Esophagus muscularis mucosa (tissue), 4 donors: ENCODE measurements at places on chromosomes 2 and 18. TPM values are rescaled to one million over a fixed set of nuclear protein-coding genes. Genes with fewer than 3 reads are reported as not detected.

GRCh38 chr18:11271954-11272353, 122.6 kb upstream of the PIEZO2 start:
- DNase-seq: no peak
- no peaks in the 10 kb centered on the region for H3K36me3 ChIP-seq
- no peak overlapping the region for H3K4me3 ChIP-seq

DNA sequence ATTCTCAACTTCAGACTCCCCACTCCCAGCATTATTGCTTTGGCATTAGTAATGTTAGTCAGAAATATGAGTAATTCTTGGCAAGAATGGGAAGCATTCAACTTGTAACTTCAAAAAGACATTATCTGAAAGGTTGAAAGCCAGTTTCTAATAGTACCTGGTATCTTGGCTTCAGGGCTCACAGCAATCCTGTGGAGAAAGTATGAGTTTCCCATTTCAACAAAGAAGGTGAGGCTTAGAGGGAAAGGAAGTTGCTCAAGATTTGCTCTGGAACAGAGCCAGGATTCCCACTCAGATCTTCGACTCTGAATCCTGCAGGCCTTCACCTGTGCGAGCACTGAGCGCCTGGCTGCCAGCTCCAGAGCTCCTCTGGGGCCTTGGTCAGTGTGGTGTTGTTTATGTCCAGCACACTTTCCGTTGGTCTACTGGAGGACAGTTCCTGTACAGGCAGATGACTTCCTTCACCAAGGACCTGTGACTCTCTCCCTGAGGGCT, 136.1 kb downstream of the MCFD2 start:
- H3K27me3 ChIP-seq: no peaks in the 10 kb centered on the region
- no peak overlapping the region for H3K4me3 ChIP-seq
- no peak for DNase-seq
- H3K4me1 ChIP-seq: peaks cover 36% of the 10 kb centered on the region
- no peaks in the 10 kb centered on the region for H3K36me3 ChIP-seq

DNA sequence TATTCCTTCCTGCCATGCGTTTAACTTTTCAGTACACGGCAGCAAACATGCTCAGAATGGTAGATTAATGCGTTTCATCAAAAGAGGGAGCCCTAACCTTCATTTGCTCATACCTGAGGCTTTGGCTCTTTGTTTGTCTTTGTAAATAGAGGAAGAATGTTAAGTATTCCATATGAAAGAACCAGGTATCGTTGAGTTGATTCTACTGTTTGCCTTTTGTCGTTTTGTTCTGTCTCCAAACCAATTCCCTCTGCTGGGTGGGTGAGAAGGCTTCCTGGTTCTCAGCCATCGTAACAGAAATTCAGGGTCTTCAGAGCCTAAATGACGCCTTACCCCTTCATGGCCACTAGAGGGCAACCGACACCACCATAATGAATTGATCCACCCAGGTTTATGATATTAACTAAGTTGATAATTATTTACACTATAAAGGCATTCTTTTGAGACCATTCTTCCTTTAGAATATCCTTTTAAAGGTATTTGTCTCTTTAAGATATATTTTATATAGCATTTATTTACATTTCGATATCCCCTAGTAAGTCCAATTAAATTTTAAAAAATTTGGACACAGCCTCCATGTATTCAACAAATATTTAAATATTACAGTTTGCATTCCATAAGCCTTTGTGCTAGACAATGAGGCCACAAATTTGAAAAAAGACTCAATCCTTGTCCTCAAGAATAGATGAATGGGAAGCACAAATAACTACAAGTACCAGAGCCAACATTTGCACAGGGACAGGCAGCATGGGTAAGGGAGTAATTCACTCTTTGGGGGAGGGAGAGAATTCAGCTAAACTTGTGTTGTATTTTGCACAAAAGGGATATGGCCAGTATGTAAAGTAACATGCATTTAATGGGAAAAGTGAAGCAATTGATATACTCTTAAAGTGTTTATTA, 48.1 kb downstream of the TIMM21 start:
- H3K4me1 ChIP-seq: no peaks in the 10 kb centered on the region
- no peaks in the 10 kb centered on the region for H3K36me3 ChIP-seq
- H3K27me3 ChIP-seq: no peaks in the 10 kb centered on the region
- H3K27ac ChIP-seq: no peak overlapping the region
- DNase-seq: no peak

- no peak for DNase-seq
- H3K4me1 ChIP-seq: no peaks in the 10 kb centered on the region
- H3K27me3 ChIP-seq: peaks cover 39% of the 10 kb centered on the region
- H3K4me3 ChIP-seq: no peak overlapping the region
Observed at GRCh38 chr2:44886414-44886813, 55.1 kb upstream of the SIX3 start.

GRCh38 chr2:191653667-191654391, 24.1 kb upstream of the NABP1 start:
- H3K4me3 ChIP-seq: no peak overlapping the region
- no peak overlapping the region for H3K27ac ChIP-seq
- no peak for DNase-seq
- no peaks in the 10 kb centered on the region for H3K4me1 ChIP-seq
- H3K36me3 ChIP-seq: no peaks in the 10 kb centered on the region

Gene RAX
- total RNA-seq: not detected
